Heart right ventricle (tissue), 16 donors: ENCODE measurements at places on chromosomes 16 and 17. TPM values are rescaled to one million over a fixed set of nuclear protein-coding genes. Genes with fewer than 3 reads are reported as not detected.

GRCh38 chr17:73560661-73561060 lies 83.6 kb downstream of the SDK2 start:
- no peak overlapping the region for H3K27ac ChIP-seq
- DNase-seq = no peak
- no peaks in the 10 kb centered on the region for H3K27me3 ChIP-seq
- H3K4me3 ChIP-seq = no peak overlapping the region
- no peaks in the 10 kb centered on the region for H3K4me1 ChIP-seq
- H3K36me3 ChIP-seq = no peaks in the 10 kb centered on the region

- H3K4me1 ChIP-seq = peaks cover 27% of the 10 kb centered on the region
- no peaks in the 10 kb centered on the region for H3K27me3 ChIP-seq
- H3K27ac ChIP-seq = no peak overlapping the region
- no peak for DNase-seq
Observed at GRCh38 chr17:41915020-41915419, 3.7 kb downstream of the ACLY start.

GRCh38 chr16:70706948-70707465 lies 21.2 kb upstream of the MTSS2 start:
- H3K4me3 ChIP-seq = no peak overlapping the region
- no peaks in the 10 kb centered on the region for H3K27me3 ChIP-seq
- no peaks in the 10 kb centered on the region for H3K36me3 ChIP-seq
- peak overlapping the region; percentile 35 for H3K27ac ChIP-seq
- DNase-seq = no peak

The PDIA2 gene
- total RNA-seq = 4.9 TPM

The AURKB gene
- not detected for total RNA-seq

- H3K4me1 ChIP-seq = peaks cover 54% of the 10 kb centered on the region
- no peak overlapping the region for H3K4me3 ChIP-seq
- peak overlapping the region; percentile 92 for H3K27ac ChIP-seq
- no peaks in the 10 kb centered on the region for H3K27me3 ChIP-seq
- H3K36me3 ChIP-seq = no peaks in the 10 kb centered on the region
Observed at GRCh38 chr17:334974-335481, 17.6 kb downstream of the RPH3AL start.

- no peak overlapping the region for H3K4me3 ChIP-seq
- H3K27ac ChIP-seq = no peak overlapping the region
- no peak for DNase-seq
- H3K36me3 ChIP-seq = no peaks in the 10 kb centered on the region
- H3K27me3 ChIP-seq = no peaks in the 10 kb centered on the region
Observed at GRCh38 chr17:50922107-50922506, 56.0 kb upstream of the TOB1 start.

The VASN gene
- total RNA-seq = 5.9 TPM

The ABCA9 gene
- total RNA-seq = 7.5 TPM

DNA sequence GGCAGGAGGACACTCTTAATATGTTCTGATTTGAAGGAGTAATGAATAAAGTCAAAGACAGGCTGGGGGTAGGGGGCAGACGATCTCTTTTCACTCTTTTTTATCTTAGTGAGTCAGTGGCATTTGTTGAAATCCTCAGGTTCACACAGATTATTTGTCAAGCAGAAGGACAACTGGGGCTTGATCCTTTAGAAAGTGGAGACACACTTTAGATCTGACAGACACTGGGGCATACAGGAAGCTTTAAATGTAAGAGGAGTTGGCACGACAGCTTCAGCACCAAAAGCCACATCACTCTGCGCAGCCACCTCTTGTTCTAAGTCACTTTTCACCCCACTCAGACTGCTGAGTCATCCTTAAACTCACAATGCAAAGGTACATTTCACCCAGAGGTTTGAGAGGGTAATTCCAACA lies 121.5 kb downstream of the STXBP4 start:
- H3K4me1 ChIP-seq = no peaks in the 10 kb centered on the region
- DNase-seq = no peak
- no peak overlapping the region for H3K27ac ChIP-seq
- no peaks in the 10 kb centered on the region for H3K27me3 ChIP-seq
- H3K4me3 ChIP-seq = no peak overlapping the region
- no peaks in the 10 kb centered on the region for H3K36me3 ChIP-seq

DNA sequence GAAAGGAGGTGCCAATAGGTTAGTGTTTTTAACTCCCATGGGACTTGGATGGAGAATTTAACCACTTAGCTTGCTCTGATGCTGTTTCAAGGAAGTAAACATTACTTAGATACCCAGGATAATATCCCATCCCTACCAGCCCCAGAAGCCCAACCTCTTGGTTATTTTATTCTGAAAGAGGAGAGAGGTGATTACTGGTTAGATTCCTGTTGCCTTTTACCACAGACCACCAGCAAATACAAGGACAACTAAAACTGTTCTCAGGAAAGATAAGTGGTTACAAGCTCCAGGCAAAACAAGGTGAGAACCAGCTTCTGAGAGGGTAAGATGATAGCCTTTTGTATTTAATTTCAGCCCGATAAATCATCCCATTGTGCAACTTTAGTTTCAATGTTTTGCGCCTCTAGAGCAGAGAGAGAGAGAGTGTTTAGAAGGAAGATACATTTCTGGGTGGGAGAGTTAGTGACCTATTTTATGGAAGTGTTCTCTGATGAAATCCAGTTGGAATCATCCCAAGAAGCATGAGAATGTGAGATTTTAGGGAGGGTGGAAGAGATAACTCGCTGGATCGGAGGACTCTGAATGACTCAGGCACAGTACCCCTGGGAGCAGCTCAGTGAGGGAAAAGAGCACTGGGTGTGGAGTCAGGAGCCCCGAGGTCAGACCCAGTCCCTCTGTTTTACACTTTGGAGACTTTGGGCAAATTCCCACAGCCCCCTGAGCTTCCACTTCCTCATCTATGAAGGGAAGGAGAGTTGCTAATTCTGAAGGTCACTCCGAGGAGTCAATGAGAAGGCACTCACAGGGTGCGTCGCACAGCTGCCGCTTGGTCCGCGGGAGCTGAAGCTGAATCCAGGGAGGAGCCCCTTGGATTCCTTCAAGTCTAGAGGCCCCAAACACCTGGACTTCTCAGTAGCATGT lies 12.1 kb downstream of the GLP2R start:
- no peak overlapping the region for H3K27ac ChIP-seq
- DNase-seq = peak; percentile 46
- H3K4me1 ChIP-seq = peaks cover 13% of the 10 kb centered on the region
- no peaks in the 10 kb centered on the region for H3K27me3 ChIP-seq

The VAT1L gene
- 7.3 TPM for total RNA-seq

The FAM171A2 gene
- 0.34 TPM for total RNA-seq

GRCh38 chr16:67459066-67459860 lies 21.7 kb downstream of the ATP6V0D1 start:
- peaks cover 73% of the 10 kb centered on the region for H3K4me1 ChIP-seq
- H3K27ac ChIP-seq = peak overlapping the region; percentile 87
- H3K4me3 ChIP-seq = no peak overlapping the region
- H3K36me3 ChIP-seq = no peaks in the 10 kb centered on the region

- H3K36me3 ChIP-seq = no peaks in the 10 kb centered on the region
- H3K27me3 ChIP-seq = peaks cover 90% of the 10 kb centered on the region
- H3K27ac ChIP-seq = no peak overlapping the region
- no peak overlapping the region for H3K4me3 ChIP-seq
Observed at GRCh38 chr17:48513097-48513496, 17.7 kb downstream of the HOXB1 start.

- H3K4me3 ChIP-seq = no peak overlapping the region
- peaks cover 5% of the 10 kb centered on the region for H3K4me1 ChIP-seq
- no peak for DNase-seq
- H3K27ac ChIP-seq = no peak overlapping the region
- H3K27me3 ChIP-seq = no peaks in the 10 kb centered on the region
Observed at GRCh38 chr16:81066681-81067080, 10.4 kb downstream of the C16orf46 start.

The DLG4 gene
- total RNA-seq = 17.4 TPM

GRCh38 chr16:70597135-70597835 lies 49.1 kb upstream of the IL34 start:
- peaks cover 14% of the 10 kb centered on the region for H3K4me1 ChIP-seq
- no peak overlapping the region for H3K27ac ChIP-seq
- H3K36me3 ChIP-seq = no peaks in the 10 kb centered on the region
- DNase-seq = no peak
- no peak overlapping the region for H3K4me3 ChIP-seq
